Right atrium auricular region (tissue), 2 donors: ENCODE measurements at places on chromosomes 11 and 22. TPM values are rescaled to one million over a fixed set of nuclear protein-coding genes. Genes with fewer than 3 reads are reported as not detected.
A peak's percentile ranks its signal among the peaks of the same experiment; 100 is the strongest.

- no peaks in the 10 kb centered on the region for H3K4me1 ChIP-seq
- H3K36me3 ChIP-seq: no peaks in the 10 kb centered on the region
- H3K27me3 ChIP-seq: no peaks in the 10 kb centered on the region
- no peak overlapping the region for H3K27ac ChIP-seq
- no peak for DNase-seq
- no peak overlapping the region for H3K4me3 ChIP-seq
Observed at GRCh38 chr11:114354076-114354475, 46.2 kb downstream of the C11orf71 start.

DNA sequence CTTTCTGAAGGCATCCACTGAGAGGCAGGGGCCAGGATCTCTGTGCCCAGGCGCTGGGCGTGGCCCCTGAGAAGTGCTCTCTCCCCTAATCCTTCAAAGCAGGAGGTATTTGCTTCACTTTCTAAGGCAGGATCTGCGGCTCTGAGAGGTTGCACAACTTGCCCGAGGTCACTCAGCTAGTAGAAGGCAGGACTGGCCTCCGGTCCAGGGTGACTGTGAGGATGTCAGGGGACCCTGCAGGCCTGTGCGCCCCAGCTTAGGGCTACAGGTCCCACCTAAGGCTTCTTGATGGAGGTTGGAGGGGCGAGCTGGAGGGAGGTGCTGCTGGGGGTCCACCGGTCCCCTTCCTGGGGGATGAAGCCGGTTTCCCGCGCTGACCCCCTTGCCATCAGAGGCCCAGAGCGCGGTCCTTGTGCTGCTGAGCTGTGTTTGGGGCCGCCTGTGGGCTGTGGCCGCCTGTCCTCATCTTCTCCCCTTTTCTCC is 979 bp downstream of the SMIM38 start:
- peak overlapping the region; percentile 76 for H3K27ac ChIP-seq
- no peak for DNase-seq
- H3K4me1 ChIP-seq: peaks cover 45% of the 10 kb centered on the region
- H3K4me3 ChIP-seq: peak overlapping the region; percentile 20

- no peaks in the 10 kb centered on the region for H3K36me3 ChIP-seq
- no peak overlapping the region for H3K27ac ChIP-seq
- DNase-seq: no peak
- peaks cover 22% of the 10 kb centered on the region for H3K4me1 ChIP-seq
Observed at GRCh38 chr11:119426142-119426541, 3.2 kb upstream of the THY1 start.

DNA sequence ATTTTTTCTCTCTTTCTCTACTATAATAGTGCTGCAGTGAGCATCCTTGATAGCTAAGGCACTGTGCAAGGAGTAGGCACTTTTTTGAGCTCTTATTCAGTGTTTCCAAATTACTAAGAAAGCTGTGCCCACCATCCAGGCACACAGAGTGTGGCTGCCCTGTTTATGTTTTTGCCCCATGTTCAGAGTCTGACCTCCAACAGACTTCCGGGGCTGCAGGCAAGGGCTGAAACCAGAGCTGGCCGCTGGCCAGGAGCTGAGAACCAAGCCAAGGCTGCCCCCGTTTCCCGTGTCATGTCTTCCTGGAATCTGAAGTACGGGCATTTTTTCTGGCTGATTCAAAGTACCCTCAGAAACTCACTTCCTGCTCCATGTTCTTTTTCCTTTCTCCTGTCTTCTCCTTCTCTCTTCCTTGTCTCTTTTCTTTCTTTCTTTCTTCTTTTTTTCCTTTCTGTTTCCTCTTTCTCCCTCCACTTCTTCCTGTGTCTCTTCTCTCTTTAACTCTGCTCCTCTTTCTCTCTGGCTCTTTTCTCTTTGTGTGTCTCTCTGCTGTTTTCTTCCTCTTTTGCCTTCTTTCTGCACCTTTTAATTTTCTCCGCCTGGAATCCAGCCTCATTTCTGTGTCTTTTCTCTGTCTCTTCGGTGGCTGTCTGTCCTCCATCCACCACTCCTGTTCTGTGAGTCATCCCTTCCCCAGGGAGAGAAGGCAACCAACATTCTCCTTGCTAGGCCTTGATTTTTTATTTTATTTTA is 17.0 kb upstream of the KCTD14 start:
- peak; percentile 62 for DNase-seq
- H3K36me3 ChIP-seq: no peaks in the 10 kb centered on the region
- H3K4me3 ChIP-seq: peak overlapping the region; percentile 16
- no peaks in the 10 kb centered on the region for H3K4me1 ChIP-seq
- H3K27ac ChIP-seq: peak overlapping the region; percentile 55

- peak overlapping the region; percentile 82 for H3K27ac ChIP-seq
- H3K36me3 ChIP-seq: no peaks in the 10 kb centered on the region
- no peak overlapping the region for H3K4me3 ChIP-seq
- DNase-seq: peak; percentile 96
- H3K27me3 ChIP-seq: no peaks in the 10 kb centered on the region
Observed at GRCh38 chr22:39292561-39293074, 26.8 kb downstream of the RPL3 start.

DNA sequence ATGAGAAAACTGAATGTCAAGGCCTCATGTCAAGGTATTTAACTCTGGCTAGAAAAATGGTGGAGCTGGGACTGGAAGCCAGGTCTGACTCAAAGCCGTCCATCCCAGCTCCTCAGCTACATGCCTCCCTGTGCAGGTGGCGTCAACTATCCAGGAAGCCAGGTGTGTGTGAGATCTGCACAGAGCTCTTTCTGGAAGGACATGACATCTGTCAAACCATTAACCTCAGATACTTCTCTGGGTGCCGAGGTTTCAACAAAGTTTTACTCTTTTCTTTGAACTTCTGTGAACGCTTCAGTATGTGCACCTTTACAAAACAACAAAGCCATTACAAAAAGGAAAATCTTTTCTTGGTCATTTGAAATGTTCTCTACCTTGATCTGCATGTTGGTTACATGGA is 7.0 kb upstream of the CASTOR1 start:
- no peaks in the 10 kb centered on the region for H3K4me1 ChIP-seq
- no peak for DNase-seq
- no peak overlapping the region for H3K27ac ChIP-seq
- peaks cover 82% of the 10 kb centered on the region for H3K36me3 ChIP-seq
- no peak overlapping the region for H3K4me3 ChIP-seq

GRCh38 chr11:38384568-38384967 is 1786.5 kb upstream of the RAG2 start:
- no peaks in the 10 kb centered on the region for H3K27me3 ChIP-seq
- H3K36me3 ChIP-seq: no peaks in the 10 kb centered on the region
- DNase-seq: no peak
- H3K4me1 ChIP-seq: no peaks in the 10 kb centered on the region
- H3K4me3 ChIP-seq: no peak overlapping the region

DNA sequence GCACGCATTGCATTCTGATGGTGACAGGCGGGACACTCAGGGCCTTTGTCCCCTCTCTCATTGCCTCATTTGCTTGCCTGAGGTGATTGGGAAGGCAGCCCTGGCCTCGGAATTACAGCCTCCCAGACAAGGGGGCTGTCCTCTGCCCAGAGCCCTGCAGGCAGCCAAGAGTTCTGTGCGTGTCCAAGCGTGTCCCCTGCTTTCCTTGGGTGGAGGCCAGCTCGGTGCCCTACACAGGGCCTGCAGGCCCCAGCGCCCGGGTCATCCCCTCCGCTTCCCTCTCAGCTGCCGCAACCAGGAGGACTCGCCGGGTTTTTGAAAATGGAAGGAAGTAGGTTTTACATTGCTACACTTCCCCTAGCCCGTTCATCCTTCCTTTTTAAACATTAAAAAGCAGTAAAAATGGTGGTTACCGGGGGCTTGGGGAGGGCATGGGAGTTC is 1.9 kb downstream of the GRAMD4 start:
- no peak overlapping the region for H3K4me3 ChIP-seq
- no peak for DNase-seq
- H3K36me3 ChIP-seq: peaks cover 5% of the 10 kb centered on the region
- peaks cover 5% of the 10 kb centered on the region for H3K4me1 ChIP-seq
- peak overlapping the region; percentile 86 for H3K27ac ChIP-seq
- H3K27me3 ChIP-seq: no peaks in the 10 kb centered on the region

Gene ZP1
- not detected for total RNA-seq

DNA sequence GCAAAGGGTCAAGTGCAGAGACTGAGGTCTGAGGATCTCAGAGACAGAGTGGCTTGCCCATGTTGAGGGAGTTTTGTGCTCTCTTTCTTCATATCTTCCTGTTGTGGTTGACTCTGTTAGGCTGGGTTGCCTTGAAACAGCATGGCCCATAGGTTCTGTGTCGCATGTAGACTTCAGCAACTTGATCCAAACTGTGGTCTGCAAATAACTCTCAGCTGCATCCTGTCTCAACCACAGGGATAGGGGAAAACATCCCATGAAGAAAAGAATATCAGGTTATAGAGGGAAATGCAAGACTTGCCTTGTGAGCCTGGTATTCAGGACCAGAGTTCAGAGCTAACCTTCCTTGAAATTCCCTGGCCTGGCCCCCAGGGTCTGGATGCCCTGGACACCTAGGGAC is 69.4 kb downstream of the FLI1 start:
- H3K4me3 ChIP-seq: no peak overlapping the region
- H3K27me3 ChIP-seq: no peaks in the 10 kb centered on the region
- no peak for DNase-seq
- H3K36me3 ChIP-seq: peaks cover 16% of the 10 kb centered on the region
- H3K27ac ChIP-seq: no peak overlapping the region
- H3K4me1 ChIP-seq: no peaks in the 10 kb centered on the region

Gene SLC16A8
- total RNA-seq: 0.28 TPM

- H3K4me3 ChIP-seq: no peak overlapping the region
- no peak overlapping the region for H3K27ac ChIP-seq
- DNase-seq: no peak
- no peaks in the 10 kb centered on the region for H3K27me3 ChIP-seq
- H3K36me3 ChIP-seq: no peaks in the 10 kb centered on the region
- H3K4me1 ChIP-seq: peaks cover 21% of the 10 kb centered on the region
Observed at GRCh38 chr22:29006346-29006745, 55.3 kb downstream of the C22orf31 start.

DNA sequence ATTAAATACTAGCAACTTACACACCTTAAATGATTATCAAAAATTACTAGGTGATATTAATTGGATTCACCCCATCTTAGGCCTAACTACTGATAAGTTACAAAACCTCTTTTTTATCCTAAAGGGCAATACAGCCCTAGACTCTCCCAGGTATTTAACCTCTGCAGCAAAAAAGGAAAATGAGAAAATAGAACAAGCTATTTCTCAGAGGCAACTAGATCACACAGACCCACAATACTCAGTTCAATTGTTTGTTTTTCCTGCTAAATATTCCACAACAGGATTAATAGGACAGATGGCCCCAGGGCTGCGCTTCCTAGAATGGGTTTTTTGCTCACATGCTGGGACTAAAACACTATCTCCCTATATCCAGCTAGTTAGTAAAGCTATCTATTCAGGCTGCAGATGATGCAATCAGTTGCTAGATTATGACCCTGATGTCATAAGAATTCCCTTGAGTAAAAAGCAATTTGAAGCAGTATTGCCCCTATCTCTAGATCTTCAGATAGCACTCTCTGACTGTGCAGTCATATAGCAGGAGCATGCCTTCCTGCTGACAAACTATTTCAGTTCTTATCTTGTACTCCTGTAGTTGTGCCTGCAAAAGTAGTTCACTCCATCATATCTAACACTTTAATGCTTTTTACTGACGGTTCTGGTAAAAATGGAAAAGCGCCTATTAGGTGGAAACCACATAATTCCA is 1595.5 kb upstream of the TENM4 start:
- no peaks in the 10 kb centered on the region for H3K4me1 ChIP-seq
- DNase-seq: no peak
- no peak overlapping the region for H3K27ac ChIP-seq
- no peaks in the 10 kb centered on the region for H3K36me3 ChIP-seq

DNA sequence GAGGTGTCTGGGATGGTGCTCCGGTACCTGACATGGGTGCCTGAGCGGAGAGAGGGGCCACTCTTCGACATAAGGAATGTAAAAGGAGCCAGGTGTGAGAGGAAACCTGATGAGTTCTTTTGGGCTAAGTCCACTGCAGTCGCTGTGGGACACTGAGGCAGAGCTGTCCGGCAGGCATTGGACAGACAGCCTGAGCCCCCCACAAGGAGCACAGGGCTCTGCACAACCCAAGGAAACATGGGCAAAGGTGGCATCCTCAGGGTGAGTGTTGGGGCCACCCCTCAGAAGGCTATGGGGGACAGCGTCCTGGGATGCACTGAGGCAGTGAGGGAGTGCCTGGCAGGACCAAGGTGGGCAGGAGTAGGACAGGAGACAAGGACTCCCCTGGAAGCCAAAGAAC is 57.7 kb upstream of the EMID1 start:
- H3K4me1 ChIP-seq: no peaks in the 10 kb centered on the region
- H3K27me3 ChIP-seq: no peaks in the 10 kb centered on the region
- no peak overlapping the region for H3K4me3 ChIP-seq

- no peaks in the 10 kb centered on the region for H3K36me3 ChIP-seq
- H3K27ac ChIP-seq: no peak overlapping the region
- DNase-seq: no peak
- no peaks in the 10 kb centered on the region for H3K4me1 ChIP-seq
- no peak overlapping the region for H3K4me3 ChIP-seq
Observed at GRCh38 chr11:3849297-3849874, 6.1 kb upstream of the STIM1 start.

- no peak for DNase-seq
- no peak overlapping the region for H3K27ac ChIP-seq
- no peaks in the 10 kb centered on the region for H3K4me1 ChIP-seq
- H3K27me3 ChIP-seq: no peaks in the 10 kb centered on the region
- no peaks in the 10 kb centered on the region for H3K36me3 ChIP-seq
Observed at GRCh38 chr11:45239733-45240132, 46.4 kb downstream of the SYT13 start.

Gene F2
- total RNA-seq: not detected

Gene TYMP
- 35.8 TPM for total RNA-seq

Gene C22orf31
- total RNA-seq: not detected

DNA sequence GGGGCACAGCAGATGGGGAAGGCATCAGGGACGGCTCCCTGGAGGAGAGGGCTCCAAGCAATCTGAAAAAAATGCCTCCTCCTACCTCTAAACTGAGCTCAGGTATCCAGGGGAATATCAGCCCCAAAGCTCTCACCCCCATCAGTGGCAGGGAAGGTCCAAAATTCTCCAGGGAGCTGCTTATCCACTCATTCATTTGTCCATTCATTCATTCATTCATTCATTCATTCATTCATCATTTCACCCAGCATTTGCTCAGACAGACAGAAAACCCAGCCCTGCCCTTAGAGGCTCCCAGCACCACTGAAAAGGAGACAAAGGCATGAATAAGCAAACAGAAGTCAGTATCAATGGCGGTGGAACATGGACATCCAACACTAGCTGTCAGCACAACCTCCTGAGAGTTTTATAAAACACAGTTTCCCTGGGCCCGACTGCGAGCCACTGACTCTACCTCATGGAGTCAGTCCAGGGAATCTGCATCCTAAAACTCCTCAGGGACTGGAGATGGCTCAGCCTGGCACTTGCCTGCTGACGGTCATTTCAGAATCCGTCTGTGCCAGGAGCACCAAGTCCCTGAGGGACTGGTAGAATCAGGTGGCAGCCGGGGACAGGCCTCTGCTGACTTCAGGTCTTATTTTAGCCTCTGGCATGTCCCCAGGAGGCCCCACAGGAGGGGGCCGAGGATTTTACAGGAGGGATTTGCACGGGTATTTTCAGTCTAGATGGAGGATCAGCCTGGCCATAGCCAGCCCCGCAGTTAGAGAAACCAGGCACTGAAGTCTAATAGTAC is 164.6 kb downstream of the MN1 start:
- H3K27me3 ChIP-seq: no peaks in the 10 kb centered on the region
- DNase-seq: peak; percentile 63
- no peaks in the 10 kb centered on the region for H3K36me3 ChIP-seq
- H3K27ac ChIP-seq: peak overlapping the region; percentile 89
- no peak overlapping the region for H3K4me3 ChIP-seq
- H3K4me1 ChIP-seq: peaks cover 38% of the 10 kb centered on the region

Gene FOLR3
- not detected for total RNA-seq

GRCh38 chr22:47164514-47165337 is 402.3 kb downstream of the TBC1D22A start:
- H3K36me3 ChIP-seq: no peaks in the 10 kb centered on the region
- H3K27me3 ChIP-seq: no peaks in the 10 kb centered on the region
- H3K27ac ChIP-seq: peak overlapping the region; percentile 48
- H3K4me3 ChIP-seq: no peak overlapping the region
- peaks cover 7% of the 10 kb centered on the region for H3K4me1 ChIP-seq

Gene FAM180B
- total RNA-seq: 0.89 TPM

Gene HTR3B
- not detected for total RNA-seq
